ENCODE measurements at places on chromosomes 6 and 20.

GRCh38 chr6:11023032-11023431 lies 21.1 kb downstream of the ELOVL2 start:
- no peak for DNase-seq

GRCh38 chr6:166708460-166708859 lies 81.4 kb upstream of the RPS6KA2 start:
- no peak for DNase-seq

- peak; percentile 29 for DNase-seq
Observed at GRCh38 chr6:70846207-70846835, 110.5 kb downstream of the B3GAT2 start.

- peak; percentile 20 for DNase-seq
Observed at GRCh38 chr20:2150660-2151059, 49.0 kb downstream of the STK35 start.

- no peak for DNase-seq
Observed at GRCh38 chr6:1065986-1066385, 245.9 kb upstream of the FOXQ1 start.

- DNase-seq = no peak
Observed at GRCh38 chr20:45096781-45097180, 4.1 kb downstream of the KCNS1 start.

GRCh38 chr6:132228894-132229293 lies 172.4 kb downstream of the MOXD1 start:
- no peak for DNase-seq

GRCh38 chr6:28742668-28743270 lies 181.0 kb downstream of the TRIM27 start:
- DNase-seq = no peak

- DNase-seq = no peak
Observed at GRCh38 chr6:53241938-53242337, 93.3 kb upstream of the GCM1 start.

DNA sequence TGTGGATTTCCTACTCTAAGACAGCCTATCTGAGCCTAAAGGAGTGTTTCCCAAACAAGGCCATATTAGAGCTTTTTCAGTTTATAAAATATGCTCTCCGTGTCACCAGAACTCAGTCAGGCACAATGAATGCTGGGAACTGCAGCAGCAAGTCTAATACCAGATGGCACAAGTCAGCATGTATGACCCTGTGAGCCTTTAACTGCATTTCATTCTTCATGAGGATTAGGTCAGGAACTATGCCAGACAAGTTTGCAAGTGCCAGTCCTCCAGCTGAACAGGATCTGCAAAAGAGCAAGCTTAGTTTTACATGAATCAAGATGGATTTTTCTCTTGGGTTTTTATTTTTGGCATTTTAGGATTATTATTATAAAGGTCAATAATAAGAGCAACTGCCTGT lies 66.7 kb upstream of the SAMD5 start:
- no peak for DNase-seq

DNA sequence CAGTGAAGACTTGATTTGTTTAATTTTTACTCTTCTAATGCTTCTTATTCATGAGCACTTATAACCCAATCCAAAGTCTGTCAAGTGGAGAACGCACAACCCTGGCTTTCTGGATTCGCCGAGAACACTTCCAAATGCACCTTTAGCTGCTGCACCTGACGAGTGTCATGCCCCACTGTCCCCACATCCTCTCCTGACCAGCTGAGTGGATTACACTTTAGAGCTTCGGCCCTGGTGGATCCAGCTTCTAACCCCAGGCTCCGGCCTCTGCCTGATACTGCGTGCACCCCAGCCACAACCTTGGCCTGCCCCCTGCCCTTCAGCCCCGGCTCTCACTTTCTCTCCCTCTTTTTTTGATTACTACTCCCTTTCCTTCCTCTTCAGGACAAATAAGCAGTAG lies 258.8 kb downstream of the TMEM242 start:
- no peak for DNase-seq

DNA sequence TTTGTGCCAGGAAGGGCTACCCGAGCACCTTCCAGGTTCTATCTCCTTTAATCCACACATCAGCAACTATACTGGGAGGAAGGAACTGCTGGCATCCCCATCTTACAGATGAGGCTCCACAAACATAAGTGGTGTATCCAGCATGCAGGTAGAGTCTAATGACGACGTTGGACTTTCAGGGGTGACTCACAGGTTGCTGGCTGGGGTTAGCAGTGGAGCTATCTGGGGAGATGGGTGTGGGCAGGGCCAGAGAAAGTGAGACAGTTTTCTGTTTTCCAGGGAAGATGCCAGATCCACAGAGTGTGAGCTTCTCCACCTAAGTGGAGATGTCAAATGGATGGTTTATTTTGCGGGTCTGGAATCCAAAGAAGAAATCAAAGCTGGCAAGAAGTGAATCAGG lies 31.8 kb downstream of the CDH22 start:
- DNase-seq = no peak

GRCh38 chr6:47134476-47135189 lies 92.5 kb upstream of the ADGRF1 start:
- DNase-seq = no peak

DNA sequence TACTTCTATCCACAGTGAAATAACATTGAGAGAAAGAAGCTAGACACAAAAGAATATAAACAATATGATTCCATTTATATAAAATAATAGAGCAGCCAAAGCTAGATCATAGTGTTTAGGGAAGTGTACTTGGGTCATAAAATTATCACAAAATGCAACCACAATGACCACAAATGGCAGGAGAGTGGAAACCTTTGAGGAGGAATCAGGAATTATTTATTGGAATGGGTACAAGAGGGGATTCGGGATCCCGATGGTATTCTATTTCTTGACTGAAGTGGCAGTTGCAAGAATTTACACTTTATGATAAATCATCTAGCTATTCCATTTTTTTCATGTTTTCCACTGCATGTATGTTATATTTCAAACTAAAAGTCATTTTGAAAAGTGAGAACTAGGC lies 76.1 kb downstream of the IPCEF1 start:
- no peak for DNase-seq

- DNase-seq = peak; percentile 39
Observed at GRCh38 chr20:35643045-35643444, 21.7 kb downstream of the CPNE1 start.

DNA sequence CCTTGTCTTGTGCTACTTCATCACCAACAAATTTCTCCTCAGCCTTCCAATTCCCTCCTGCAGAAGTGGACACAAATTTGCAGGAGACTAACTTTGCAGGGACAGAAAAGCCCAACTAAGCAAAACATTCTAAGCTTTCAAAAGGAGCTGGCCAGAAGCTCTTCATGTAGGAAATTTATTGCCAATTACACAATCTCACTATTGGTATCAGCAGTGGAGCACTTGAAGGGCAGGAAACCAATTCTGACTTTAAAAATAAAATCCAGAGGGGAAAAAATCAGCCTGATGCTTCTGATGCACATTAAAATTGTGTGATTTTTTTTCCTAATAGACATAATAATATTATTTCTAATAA lies 193.3 kb downstream of the LY86 start:
- DNase-seq = no peak

DNA sequence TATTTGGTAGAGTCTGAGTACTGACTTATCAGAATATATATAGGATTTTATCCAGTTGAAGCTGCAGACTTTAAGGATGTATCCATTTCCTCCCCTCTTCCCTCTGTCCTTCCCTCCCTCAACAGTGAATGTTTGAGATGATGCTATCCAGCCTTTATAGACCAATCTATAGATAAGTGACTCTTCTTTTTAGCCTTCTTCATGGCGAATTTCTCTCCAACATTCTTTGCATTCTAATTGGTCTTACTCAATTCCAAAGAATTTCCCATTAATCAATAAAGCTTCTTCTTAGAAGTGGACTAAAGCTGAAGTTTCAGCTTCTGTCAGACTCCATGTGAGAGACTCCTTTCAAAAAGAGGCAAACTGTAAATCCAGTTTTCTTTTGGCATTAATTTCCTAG lies 99.3 kb downstream of the AIG1 start:
- DNase-seq = no peak

DNA sequence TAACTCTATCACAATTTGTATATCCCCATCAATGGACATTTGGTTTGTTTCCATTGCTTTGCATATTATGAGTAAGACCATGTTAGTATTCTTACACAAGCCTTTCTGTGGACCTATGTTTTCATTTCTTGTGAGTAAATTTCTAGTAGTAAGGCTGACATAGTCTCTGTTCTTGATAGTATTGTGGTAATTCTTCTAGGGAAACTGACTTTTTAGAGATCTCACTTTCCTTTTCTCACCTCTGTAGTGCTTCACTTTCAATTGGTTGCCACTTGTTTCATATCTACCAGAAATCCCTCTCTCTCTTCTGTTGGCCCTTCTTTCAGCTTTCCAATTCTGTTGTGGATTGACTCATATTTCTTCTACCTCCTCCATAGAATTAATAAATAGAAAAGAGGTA lies 8.5 kb downstream of the ISM1 start:
- no peak for DNase-seq

GRCh38 chr6:2181567-2181966 lies 63.8 kb downstream of the GMDS start:
- no peak for DNase-seq

DNA sequence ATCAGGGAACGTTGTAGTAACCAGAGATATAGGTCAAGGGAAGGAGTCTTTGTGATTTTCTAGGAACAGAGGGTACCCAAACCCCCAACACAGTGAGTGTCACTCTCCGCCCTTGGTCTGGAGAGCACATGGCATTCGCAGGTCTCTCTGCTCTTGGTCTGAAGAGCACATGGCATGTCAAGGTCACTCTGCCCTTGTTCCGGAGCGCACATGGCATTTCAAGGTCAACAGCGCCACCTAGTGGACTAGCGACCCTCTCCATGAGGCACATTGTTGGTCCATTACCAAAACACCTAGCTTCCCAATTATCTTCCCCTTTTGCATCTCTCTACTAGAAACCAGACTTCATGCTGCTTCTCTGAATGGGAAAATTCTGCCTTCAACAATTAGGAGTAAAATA lies 260.0 kb downstream of the C6orf118 start:
- peak; percentile 79 for DNase-seq

- no peak for DNase-seq
Observed at GRCh38 chr6:156809034-156809433, 31.9 kb downstream of the ARID1B start.

DNA sequence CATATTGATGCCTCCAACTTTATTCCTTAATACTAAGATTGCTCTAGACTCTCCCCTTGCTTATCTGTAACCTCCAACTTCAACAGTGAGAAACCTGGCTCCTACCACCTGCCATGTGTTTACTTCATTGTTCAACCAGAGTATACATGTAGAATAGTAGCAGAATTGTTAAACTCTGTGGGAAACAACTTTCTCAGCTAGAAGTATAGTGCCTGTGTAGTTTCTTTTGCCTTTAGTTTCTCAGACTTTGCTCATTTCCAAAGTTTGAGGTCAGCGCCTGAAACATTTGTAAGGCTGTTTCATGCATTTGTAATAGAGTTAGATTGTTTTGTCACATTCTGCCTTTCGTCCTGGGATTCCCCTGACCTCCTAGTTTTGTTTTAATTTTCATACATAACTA lies 34.9 kb upstream of the HECA start:
- no peak for DNase-seq

GRCh38 chr20:36676701-36677421 lies 30.9 kb upstream of the SLA2 start:
- DNase-seq = no peak

DNA sequence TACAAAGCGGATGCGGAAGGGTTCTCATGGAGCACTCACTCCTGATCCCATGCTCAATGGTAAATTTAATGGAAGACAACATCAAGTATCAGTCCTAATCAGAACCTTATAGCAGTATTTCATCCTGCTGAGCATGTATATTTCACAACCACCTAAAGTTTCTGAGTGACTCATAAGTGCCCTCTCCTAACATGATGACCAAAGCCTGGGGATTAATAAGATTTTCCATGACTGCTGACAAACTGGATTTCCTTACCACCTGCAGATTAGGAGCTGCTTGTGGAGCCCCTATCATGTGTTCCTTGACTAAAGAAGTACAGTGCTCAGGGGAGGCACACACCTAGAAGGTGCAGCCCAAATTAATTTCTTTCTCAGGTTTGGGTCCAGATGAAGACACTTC lies 112.8 kb downstream of the INSM1 start:
- DNase-seq = no peak

DNA sequence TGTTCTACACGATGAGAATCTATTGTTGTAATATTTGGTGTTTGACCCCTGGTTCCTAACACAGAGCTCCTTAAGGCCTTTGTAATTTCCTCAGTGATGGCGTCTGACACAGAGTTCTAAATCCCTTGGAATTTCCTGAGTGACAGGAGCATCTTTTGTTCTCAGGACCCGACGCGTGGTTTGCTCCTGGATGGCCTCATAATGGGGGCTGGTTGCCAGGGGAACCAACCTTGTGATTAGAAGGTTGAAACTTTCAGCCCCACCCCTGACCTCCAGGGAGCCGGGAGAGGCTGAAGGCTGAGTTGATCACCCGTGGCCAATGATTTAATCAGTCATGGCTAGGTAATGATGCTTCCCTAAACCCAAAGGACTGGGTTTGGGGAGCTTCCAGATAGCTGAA lies 20.5 kb upstream of the ZNF133 start:
- no peak for DNase-seq

DNA sequence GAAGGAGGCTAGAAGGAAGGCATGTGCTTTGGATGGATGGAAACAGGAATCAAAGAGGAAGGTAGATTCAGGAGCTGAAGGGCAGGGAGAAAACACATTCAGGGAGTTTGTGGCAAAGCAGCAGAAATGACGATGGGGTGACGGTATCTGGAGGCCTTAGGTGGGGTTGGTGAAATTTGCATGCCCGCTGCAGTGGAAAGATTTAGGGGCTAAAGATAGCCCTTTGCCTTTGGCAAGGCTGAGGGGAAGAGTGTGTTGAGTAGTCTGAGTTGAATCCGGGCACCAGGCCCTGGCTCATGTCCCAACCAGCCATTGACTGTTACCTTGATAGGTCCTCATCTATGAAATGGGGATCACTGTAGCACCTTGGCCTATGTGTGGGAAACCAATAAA lies 1.3 kb downstream of the GZF1 start:
- no peak for DNase-seq

GRCh38 chr20:50844430-50845100 lies 49.7 kb downstream of the BCAS4 start:
- no peak for DNase-seq

DNA sequence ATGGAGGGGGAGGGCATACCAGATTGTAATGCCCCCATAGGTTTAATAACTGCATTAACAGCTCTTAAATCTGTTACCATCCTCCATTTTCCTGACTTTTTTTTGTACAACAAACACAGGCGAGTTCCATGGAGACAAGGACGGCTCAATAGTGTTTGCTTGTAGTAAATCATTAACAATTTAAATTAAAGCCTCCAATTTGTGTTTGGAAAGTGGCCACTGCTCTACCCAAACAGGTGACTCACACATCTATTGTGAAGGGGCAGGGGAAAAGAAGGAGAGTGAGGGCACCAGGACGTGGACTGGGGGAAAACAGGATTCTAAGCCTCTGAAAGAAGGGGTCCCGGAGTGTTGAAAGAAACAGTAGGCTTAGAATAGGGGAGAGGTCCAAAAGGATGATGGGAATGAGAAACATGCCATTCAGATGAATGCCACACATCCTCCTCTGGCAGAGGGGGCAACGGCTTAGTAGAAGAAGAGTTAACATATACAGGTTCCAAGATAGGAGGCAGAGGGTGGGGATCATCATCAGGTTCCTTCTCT lies 6.9 kb downstream of the GLYATL3 start:
- DNase-seq = no peak

Measured in WERI-Rb-1 (cell line).